ENCODE measurements at places on chromosomes 2 and 18.
A peak's percentile ranks its signal among the peaks of the same experiment; 100 is the strongest.

- no peak for DNase-seq
Measured at GRCh38 chr2:234211797-234212196, 161.3 kb downstream of the SPP2 start.

DNA sequence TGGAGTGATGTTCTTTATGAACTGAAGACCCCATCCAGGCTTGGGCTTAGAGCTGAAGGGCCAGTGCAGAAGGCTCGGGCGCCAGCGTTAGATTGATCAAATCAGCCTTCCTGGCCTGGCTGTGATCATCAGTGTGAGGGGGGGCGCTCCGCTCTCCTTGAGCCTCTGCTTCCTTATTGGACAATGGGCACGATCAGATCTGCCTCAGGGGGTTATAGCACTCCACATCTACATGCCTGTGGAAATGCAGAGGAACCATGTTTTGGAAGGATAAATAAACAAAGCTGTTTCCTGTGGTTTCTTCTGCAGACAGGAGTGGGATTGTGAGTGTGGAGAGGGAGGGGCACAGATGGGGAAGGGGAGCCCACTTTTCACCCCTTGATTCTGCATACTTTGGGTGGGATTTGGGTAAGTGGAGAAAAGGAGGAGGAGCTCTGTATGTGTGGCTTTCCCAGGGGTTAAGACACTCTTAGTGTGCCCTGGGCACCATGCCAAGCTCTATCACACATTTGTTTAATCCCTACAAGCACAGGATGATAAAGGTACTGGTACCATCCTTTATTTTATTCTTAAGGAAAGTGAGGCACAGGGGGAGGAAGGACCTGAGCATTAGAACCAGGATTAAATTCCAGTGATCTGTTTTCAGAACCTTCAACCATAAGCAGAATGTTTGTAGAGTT is 150.5 kb downstream of the EN1 start:
- no peak for DNase-seq

DNA sequence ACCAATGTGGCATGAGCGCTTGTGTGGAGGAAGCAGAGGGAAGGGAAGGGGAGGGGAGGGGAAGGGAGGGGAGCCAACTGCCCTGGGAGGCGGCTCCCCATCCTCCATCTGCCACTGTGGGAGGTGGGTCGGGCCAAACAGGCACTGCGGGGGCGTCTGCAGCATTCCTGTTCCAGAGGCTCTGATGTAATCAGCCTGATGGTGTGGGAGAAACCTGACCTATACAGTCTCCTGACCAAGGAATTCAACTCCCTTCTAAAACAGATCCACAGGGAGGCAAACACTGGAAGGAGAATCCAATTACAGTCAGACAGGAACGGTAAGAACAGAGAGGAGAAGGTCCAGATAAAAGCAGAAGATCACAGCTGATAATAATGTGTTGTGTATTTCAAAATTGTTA is 88.8 kb downstream of the CD8B2 start:
- no peak for DNase-seq

DNA sequence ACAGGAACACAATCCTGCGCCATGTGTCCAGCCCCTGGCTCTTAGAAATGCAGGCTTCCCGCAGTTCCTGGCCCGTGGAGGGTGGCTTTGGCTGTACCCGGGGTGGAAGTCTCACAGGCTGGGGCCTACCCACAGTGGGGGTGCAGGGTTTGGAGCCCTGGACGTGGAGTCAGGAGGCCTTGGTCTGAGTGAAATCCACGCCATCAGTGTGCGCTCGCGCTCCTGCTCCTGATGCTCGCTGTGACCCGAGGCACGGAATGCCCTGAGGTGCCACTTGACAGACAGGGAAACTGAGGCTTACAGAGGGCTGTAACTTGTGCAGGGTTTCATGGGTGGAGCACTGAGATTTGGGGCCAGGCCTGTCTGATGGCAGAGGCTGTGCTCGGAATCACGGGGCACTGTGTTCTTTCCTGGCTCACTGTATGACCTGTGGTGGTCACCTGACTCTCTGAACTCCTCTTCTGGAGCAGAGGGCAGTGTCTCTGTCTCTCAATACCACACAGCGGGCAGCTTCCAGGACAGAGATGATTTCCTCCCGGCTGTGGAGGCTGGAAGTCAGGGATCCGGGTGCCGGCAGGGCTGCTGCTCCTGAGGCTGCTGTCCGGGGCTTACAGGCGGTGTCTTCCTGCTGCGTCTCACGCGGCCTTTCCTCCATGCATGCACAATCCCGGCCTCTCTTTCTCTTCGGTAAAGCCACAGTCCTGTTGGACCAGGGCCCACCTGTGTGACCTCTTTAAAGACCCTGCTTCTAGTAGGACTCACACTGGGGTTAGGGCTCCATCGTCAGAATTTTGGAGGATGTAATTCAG is 25.9 kb upstream of the ALLC start:
- no peak for DNase-seq

- DNase-seq, result no peak
Measured at GRCh38 chr2:144117086-144117485, 402.8 kb downstream of the ZEB2 start.

GRCh38 chr2:99032001-99032400 is 96.0 kb upstream of the CRACDL start:
- DNase-seq, result no peak

DNA sequence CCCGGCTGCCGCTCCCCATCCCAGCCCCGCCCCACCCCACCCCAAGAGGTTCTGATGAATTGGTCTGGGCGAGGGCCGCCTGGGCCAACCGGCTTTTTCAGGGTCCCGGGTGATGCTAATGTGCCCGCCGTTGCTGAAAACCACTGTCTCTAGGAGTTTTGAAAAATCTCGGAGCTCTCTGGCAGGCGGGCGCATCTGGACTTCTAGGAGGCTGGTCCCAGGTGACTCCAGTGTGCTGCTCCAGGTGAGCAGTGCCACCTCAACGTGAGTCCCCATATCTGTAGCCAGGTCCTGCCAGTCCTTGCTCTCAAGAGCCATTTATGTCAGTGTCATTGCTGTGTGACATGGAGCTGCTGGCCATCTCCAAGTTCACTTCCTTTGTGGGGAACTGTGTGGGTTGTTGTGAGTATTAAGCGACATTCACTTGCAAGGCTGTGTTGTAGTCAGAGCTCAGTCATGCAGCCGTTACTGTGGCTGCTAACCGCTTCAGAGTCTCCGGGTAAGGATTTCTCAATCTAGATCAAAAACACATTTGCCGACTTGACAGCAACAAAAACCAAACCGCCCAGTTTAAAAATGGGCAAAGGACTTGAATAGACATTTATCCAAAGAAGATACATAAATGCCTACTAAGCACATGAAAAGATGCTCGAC is at the start of gene RFX8:
RFX8 (minus strand) TSS at position 382 of the 654 bp plus-strand sequence. CDS start 8,264 bp downstream, outside the sequence.
- DNase-seq, result peak; percentile 47

DNA sequence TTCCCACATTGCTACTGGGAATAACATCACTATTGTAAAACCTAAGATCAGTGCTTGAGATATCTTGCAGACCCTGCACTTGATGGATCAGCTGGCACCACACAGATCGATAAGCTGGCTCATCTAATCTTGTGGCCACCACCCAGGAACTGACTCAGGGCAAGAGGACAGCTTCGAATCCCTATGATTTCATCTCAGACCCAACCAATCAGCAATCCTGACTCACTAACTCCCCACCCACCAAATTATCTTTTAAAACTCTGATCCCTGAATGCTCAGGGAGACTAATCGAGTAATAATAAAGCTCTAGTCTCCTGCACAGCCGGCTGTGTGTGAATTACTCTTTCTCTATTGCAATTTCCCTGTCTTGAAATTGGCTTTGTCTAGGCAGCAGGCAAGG is 11.3 kb upstream of the TEX44 start:
- DNase-seq, result no peak

GRCh38 chr2:134386310-134386709 is 132.4 kb downstream of the MGAT5 start:
- no peak for DNase-seq

GRCh38 chr2:85185431-85185940 is 52.3 kb downstream of the TCF7L1 start:
- DNase-seq, result no peak
